ENCODE measurements at places on chromosomes 5 and 9.

DNA sequence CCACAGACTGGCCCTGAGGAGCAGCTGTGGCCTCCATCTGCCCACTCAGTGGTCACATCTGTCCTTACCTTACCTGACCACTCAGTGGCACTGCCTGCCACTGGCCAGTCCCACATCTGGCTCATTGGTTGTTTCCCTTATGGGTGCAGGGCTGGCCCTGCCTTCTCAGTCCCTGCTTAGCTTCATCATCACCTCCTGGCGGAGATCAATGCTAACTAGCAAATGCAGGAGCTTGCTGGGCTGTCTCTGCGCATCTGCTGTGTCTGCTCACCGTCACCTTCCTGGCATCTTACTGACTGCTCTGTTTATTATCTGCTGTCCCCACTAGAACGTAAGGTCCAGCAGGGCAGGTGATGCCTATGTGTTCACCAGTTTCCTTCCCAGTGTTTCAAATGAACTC, 356.9 kb downstream of the SEMA5A start:
- DNase-seq: no peak

DNA sequence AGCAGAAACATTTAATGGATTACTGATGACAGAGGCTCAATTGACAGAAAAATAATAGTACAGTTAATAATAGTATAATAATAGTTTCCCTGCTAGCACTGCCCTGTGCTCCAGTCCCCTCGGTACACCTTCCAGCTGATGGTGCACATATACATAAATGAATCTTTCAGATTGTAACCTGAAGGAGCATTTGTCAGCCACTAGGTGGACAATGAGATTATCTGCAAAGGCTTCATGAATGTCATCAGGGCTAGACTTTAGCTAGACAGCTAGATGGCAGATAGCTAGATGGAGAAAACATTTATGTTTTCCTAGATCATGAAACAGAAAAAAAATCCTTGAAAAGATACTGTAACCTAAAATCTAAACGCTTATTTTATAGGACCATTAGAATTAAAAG, 304.4 kb upstream of the SMC2 start:
- DNase-seq: no peak

GRCh38 chr5:41770799-41771198, 99.4 kb downstream of the OXCT1 start:
- no peak for DNase-seq

- DNase-seq: no peak
These were observed 72.0 kb upstream of the CKMT2 start for GRCh38 chr5:81161012-81161601.

DNA sequence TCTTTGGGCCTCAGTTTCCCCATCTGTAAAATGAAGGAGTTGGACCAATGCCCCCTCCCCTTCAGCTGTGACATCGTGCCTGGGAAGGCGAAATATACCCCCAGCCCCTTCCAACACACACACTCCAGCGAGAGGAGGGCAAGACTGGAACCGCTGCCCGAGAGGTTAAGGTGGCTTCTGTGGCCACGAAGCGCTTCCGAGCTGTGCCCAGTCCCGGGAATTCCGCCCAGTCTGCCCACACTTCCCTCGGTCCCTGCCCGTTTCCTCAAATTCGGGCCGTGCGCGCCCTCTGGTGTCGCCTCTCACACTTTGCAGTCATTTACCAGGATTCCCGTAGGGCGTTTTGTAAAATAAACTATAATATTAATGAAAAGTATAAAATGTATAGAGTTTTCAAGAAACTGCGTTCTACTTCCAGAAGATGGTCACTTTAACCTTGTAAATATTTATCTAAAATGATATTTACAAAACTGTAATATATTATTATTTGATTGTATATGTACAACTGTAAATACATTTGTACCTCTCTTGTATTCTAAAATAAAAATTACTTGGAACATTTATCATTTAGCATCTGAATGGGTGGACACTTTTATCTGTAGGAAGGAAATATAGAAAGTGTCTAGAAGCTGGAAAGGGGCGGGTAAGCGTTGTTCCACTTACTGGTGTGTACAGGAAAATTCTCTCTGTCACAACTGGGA, 11.0 kb upstream of the EXOSC2 start:
- DNase-seq: no peak

GRCh38 chr9:83372957-83373356, 165.2 kb downstream of the FRMD3 start:
- no peak for DNase-seq

- DNase-seq: no peak
These were observed 50.8 kb downstream of the WDR36 start for GRCh38 chr5:111142932-111143331.

DNA sequence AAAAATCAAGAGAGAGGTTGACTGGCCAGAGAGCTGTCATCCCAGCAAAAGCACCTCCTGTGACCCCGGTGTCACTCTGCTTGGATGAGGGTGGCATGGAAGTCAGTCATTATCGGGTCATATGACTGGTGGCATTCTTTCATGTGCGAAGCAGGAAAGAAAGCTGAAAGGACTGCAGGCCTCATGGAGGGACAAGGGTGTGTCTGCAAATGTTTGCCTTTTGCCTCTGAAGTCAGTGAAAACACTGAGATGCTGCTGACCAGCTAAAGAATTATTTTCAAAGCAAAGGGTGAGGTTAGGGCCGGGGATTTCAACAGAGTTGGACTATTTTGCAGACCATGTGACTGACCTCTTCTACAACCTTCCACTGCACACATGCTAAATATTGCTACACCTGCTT, 298.3 kb downstream of the CSNK1G3 start:
- DNase-seq: no peak

DNA sequence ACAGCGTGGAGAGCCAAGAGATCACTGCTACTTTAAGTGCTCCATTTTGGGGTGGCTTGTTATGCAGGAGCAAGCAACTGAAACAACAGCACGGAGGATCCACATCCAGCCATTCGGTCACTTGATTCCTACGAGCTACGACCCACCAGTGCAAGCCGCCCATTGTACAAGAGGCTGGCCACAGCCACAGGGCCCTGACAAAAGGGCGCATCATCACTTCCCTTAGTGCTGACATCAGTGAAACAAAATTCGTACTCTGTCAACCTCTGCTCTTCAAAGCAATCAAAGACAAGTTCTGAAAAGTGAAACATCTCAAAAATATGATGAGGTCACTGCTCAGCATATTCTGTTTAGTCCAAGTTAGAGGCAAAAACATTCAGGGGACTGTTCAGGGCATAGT, 168.4 kb downstream of the GADD45G start:
- no peak for DNase-seq

- no peak for DNase-seq
These were observed 79.1 kb downstream of the ZNF618 start for GRCh38 chr9:113955076-113955752.

- no peak for DNase-seq
These were observed 21.3 kb downstream of the NIPAL4 start for GRCh38 chr5:157481265-157481664.
